ENCODE measurements at places on chromosomes 12 and 14.

GRCh38 chr14:95620659-95621059, 65.6 kb upstream of the TCL1B start:
- no peak for DNase-seq

- DNase-seq, result no peak
Measured at GRCh38 chr14:71398450-71398849, 491.2 kb downstream of the PCNX1 start.

GRCh38 chr12:120851444-120851843, 52.7 kb downstream of the SPPL3 start:
- no peak for DNase-seq

- DNase-seq, result no peak
Measured at GRCh38 chr14:62691647-62692489, 353.4 kb downstream of the KCNH5 start.
